Parietal lobe (tissue), 2 donors: ENCODE measurements at places on chromosomes 5 and 9. TPM values are rescaled to one million over a fixed set of nuclear protein-coding genes. Genes with fewer than 3 reads are reported as not detected.

Gene PNPLA7
- total RNA-seq: 3.8 TPM

Gene OTP
- not detected for total RNA-seq

Gene BARHL1
- not detected for total RNA-seq

Gene CTSV
- 0.94 TPM for total RNA-seq

Gene DEPDC1B
- 17.5 TPM for total RNA-seq

Gene MCIDAS
- total RNA-seq: not detected

Gene DNAH5
- total RNA-seq: 8.1 TPM

Gene RNF183
- not detected for total RNA-seq

Gene WNT8A
- not detected for total RNA-seq

Gene SPARC
- 75.1 TPM for total RNA-seq

Gene ADCY2
- total RNA-seq: 23.2 TPM

Gene KCNV2
- total RNA-seq: not detected

Gene PCDHGB1
- 20.3 TPM for total RNA-seq

Gene GFRA3
- total RNA-seq: not detected

Gene SLC46A2
- not detected for total RNA-seq

Gene CENPK
- 11.3 TPM for total RNA-seq

Gene CTNNAL1
- 14.7 TPM for total RNA-seq

Gene RAD17
- total RNA-seq: 30.0 TPM
